Dorsolateral prefrontal cortex (tissue), 122 donors: ENCODE measurements at places on chromosomes 13 and 19.

GRCh38 chr13:51218626-51219025, 3.6 kb upstream of the FAM124A start:
- DNase-seq = no peak

GRCh38 chr19:17610384-17610783, 54.9 kb downstream of the COLGALT1 start:
- no peak for DNase-seq

- no peak for DNase-seq
Measured at GRCh38 chr19:48396824-48397176, 3.3 kb downstream of the GRIN2D start.

DNA sequence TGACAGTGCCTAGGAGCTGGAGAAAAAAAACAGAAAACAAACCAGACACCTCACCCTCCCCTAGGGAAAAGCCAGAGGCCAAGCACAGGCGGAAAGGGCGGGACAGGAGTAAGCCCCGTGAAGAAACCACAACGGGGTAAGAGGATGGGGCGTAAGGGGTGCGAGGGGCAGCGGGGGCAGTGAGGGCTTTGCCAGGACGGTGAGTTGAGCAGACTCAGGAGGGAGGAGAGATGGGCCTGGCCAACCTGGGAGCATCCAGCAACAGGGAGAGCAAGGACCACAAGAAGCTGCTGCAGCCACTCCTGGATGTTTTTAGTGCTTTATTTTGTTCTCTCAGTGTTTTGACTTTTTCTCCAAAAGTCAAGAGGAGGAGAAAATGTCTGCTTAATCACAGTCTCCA, 114.1 kb upstream of the SOX1 start:
- DNase-seq = no peak

- no peak for DNase-seq
Measured at GRCh38 chr19:14366529-14366928, 14.7 kb upstream of the ADGRE5 start.

- DNase-seq = no peak
Measured at GRCh38 chr19:4352701-4353121, 9.3 kb downstream of the MPND start.
